Stimulated activated CD4-positive, alpha-beta T cell treated with anti-CD3 and anti-CD28 coated beads, Interleukin-4, amount 100 ng/mL, for 48 hours (primary cell): ENCODE measurements at places on chromosomes 7 and 10.

DNA sequence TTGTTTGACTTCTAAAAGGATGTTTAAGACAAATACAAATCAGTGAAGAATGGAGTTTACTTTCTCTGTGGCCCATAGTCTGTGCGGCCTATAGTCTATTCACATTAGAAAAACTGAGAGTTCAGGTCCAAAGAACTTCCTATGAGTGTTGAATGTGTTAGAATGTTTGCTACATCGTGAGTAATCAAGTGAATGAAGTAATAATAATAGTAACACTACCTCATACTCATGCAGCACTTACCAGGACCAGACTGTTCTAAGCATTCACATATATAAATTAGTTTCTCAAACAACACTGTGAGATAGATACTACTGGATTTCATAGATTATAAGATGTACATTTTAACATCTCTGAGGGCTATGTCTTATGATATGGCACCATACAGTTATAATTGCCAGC, 70.4 kb downstream of the RALA start:
- no peak for DNase-seq

DNA sequence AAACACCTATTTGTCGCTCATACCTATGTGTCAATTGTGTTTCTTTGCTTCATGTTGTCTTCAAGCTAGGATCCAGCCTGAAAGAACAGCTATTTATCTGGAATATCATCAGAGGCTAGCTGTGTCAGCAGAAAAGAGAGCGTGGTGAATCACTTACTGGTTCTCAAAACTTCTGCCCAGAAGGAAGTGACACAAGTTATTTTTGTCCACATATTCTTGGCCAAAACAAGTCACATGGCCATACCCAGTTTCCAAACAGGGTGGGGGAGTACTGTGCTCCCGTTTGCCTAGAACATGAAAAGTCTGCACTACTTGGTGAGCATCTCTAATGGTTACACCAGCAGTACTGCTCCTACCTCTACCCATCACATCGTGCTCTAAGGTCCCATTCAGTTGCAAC, 160.9 kb upstream of the CSTF2T start:
- no peak for DNase-seq

GRCh38 chr7:64774204-64774842, 19.9 kb upstream of the ZNF138 start:
- no peak for DNase-seq

DNA sequence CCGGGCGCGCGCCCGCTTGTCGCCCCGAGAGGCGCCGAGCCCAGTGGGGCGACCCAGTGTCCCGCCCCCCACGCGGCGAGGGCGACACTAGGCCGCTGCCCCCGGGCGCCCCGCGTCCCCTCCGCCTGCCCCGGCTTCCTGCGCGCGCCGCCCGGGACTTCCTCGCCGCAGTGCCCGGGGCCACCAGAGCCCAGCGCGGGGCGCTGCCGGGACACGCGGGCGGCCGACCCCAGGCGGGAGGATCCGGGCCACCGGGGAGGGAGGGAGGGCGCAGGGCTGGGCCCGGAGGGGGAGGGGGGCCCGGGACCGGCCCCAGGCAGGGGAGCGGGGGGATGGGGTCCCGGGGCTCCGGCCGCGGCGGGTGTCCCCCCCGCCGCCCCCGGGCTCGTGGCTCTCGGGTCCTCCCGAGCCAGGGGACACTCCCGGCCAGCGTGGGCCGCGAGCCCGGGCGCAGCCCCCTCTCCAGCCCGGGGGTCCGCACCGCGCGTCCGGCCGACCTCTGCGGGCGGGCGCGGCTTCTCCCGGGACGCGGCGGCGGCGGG, 435 bp upstream of the PWWP2B start:
- DNase-seq, result no peak

GRCh38 chr7:143299346-143299745, 11.2 kb downstream of the CASP2 start:
- no peak for DNase-seq

- DNase-seq, result no peak
Observed at GRCh38 chr10:7872041-7872442, 53.7 kb downstream of the TAF3 start.

DNA sequence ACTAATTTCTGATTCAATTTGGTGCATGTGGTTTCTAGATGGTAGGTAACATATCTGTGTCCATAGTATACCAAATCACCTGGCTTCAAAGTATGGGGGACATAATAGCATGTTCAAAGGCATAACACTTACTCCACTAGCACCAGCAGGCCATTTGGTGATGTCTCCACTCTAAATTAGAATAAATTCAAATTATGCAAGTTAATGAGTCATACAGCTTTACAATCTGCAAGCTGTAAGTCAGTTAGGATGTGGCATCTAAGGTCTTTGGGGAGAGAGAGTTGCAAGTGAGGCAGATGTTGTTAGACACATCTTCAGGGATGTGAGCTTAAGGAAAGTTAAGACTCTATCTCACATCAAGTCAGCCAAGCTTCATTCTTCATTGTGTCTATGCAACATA, 506.4 kb upstream of the GRM3 start:
- no peak for DNase-seq

GRCh38 chr10:43136995-43137716, 1.1 kb upstream of the CSGALNACT2 start:
- no peak for DNase-seq

DNA sequence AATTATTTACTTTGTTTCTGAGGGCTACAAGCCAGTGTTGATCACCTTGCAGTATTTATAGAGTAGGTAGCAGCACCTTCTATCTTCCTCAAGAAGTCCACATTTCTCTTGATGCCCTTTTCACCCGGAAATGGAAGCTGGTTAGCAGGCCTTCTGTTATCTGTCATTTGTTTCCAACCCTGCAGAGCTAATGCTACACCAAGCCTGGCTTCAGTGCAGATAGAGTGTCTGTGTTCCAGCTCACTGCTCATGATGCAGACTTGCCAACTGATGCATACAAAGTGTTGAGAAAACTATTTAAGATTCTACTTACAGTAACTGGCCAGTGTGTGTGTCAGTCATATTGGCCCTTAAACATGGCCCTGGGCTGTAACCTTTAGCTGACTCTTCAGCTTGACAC, 301.0 kb downstream of the LHFPL3 start:
- no peak for DNase-seq

GRCh38 chr7:96380111-96380512, 58.2 kb upstream of the SLC25A13 start:
- no peak for DNase-seq

DNA sequence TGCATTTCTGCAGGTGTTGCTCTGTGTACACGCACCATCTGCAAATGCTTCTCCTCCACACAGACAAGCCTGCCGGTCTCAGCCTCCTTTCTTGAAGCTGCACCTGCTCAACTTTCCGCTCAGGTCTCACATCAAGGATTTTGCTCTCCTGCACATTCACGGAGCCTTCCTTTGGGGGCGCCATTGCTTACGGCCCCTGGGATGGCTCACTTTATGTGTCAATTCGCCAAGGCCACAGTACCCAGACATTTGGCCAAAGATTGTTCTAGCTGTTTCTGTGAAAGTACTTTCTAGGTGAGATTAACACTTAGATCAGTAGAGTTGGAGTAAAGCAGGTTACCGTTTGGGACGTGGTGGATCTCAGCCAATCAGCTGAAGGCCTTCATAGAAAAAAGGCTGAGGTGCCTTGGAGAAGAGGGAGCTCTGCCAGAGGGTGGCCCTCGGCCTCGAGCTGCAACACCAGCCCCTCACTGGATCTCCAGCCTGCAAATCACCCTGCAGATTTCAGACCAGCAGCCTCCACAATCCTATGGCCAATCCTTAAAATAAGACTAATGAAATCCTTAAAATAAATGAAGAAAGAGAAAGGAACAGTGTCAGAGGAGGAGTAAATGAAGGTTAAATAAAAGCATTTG, 39.9 kb upstream of the PPP2R2D start:
- no peak for DNase-seq

DNA sequence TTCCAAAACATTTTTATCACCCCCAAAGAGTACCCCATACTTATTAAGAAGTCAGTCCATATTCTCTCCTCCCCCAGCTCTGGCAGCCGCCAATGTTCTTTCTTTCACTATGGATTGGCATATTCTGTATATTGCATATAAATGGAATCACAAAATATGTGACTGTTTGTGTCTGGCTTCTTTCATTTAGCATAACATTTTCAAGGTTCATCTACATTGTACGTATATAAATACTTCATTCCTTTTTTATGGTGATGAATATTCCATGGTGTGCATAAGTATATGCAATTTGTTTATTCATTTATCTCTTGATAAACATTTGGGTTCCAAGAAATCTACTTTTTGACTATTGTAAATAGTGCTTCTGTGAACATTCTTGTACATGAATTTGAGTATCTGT, 653.1 kb downstream of the XPNPEP1 start:
- DNase-seq, result no peak

DNA sequence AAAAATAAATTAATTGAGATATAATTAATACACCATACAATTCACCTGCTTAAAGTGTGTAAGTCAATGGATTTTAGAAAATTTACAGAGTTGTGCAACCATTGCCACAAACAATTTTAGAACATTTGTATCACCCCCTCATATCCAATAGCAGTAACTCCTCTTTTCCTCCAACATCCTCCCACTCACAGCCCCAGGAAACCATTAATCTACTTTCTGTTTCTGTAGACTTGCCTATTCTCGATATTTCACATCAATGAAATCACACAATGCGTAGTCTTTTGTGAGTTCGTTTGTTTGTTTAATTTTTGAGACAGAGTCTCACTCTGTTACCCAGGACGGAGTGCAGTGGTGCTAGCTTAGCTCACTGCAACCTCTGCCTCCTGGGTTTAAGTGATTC, 13.7 kb upstream of the HERC4 start:
- no peak for DNase-seq

DNA sequence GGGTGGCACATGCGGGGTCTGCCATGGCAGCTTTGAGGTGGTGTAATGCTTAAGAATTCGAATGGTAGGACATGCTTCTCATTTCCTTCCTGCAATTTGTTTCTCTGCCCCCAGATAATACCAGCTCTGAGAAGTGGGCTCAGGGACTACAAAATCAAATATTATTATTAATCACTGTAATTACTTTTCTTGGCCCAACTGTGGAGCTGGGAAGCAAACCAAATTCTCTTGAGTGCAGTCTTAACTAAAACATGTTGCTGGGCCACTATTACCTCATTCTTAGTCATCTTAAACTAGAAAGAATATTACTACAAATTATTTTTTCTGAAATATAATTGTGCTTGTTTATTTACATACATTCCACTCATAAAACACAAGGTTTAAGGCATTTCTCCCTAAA, 566.7 kb upstream of the NRP1 start:
- no peak for DNase-seq
